Fibroblast of the conjunctiva (primary cell): ENCODE measurements at places on chromosomes 1 and 21.

- DNase-seq, result no peak
Measured at GRCh38 chr1:5890346-5891106, 101.7 kb downstream of the NPHP4 start.

- no peak for DNase-seq
Measured at GRCh38 chr1:8870616-8871538, 7.6 kb downstream of the ENO1 start.

DNA sequence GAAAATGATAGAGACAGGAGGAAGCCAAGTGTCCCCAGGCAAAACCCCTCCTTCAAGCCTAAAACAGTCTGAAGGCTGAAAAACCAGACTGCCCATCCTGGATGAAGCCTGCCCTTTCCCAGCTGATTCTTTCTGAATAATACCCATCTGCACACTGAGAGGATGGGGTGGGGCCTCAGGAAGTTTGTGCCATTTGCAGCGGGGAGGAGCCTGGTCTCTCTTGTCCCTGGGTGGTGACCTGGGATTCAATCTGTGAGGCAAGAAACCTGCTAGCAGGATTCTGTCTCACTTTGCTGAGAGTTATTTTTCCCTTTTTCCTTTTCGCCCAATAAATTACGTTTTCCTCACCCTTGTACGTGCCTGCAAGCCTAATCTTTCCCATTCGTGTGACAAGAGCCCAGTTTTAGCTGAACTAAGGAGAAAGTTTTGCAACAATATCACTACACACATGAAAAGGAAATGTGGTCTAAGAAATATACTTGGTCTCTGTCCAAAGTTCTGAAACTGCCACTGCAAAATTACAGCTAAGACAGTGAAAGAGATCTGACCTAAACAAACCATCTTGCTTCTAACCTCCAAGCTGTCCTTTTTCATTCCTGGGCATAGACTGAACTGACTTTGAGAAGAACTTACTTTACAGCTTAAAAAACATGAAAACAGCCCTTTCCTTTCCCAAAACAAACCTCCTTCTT lies 105.0 kb downstream of the COP1 start:
- DNase-seq, result no peak

DNA sequence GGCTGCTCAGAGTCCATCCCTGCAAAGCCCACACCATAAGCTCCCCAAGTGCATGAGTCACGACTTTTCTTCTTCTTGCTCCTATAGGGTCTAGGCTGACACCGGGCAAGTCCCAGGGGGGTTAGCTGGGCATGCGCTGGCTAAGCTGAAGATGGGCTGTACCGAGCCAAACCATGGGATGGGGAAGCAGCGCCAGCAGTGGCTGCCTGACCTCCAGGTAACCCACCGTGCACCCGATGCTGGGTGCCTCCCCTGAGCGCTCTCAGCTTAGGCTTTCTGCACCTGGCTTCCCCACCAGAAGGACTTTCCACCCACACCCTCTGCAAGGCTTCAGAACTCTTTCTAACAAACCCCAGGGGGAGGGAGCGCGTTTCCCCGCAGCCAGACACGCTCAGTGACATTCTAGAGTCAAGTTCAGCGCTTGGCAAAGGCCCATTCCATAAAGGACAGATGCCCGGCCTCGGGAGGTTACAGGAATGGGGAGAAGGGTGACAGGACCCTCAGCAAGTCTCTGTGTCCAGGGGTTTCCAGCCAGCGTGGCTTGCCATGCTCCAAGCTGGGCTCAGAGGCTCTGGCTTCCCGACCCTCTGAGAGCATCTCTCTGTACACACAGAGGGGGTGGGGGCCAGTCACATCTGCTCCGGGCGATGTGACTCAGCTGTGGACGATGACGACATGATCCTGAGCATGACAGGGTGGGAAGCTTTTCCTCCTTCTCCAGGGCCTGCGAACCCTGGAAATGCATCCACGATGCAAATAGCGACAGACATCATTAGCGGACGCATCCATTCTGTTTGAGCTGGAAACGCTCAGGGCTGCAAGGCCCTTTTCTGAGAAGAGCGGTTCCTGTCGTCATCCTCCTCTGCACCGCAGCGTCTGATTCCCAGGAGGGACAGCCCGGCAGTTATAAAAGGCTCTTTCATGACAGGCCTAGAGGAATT lies 107.8 kb downstream of the SIK1 start:
- DNase-seq, result no peak

DNA sequence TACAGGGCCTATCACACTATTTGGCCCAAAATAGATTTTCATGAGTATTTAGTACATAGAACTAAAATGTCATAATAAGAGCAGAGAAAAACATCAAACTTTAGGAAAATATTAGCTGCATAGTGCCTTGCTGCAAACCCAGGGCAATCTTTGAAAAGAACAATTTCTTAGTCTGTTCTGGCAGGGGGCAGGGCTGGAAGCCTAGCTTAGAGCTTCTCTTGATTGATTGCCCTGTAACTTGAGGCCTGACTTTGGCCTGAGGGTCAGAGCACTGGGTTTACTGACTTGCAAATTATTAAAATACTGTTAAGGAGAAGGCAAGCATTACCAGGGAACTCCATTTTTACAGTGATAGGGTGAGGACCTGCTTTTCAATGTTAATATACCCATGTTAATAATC lies 115.8 kb upstream of the SPAG17 start:
- no peak for DNase-seq
